HCT116 (cell line): ENCODE measurements at places on chromosomes 3 and 15. TPM values are rescaled to one million over a fixed set of nuclear protein-coding genes. Genes with fewer than 3 reads are reported as not detected.

- no peak for DNase-seq
Observed at GRCh38 chr15:34646918-34647317, 63.5 kb upstream of the GOLGA8B start.

DNA sequence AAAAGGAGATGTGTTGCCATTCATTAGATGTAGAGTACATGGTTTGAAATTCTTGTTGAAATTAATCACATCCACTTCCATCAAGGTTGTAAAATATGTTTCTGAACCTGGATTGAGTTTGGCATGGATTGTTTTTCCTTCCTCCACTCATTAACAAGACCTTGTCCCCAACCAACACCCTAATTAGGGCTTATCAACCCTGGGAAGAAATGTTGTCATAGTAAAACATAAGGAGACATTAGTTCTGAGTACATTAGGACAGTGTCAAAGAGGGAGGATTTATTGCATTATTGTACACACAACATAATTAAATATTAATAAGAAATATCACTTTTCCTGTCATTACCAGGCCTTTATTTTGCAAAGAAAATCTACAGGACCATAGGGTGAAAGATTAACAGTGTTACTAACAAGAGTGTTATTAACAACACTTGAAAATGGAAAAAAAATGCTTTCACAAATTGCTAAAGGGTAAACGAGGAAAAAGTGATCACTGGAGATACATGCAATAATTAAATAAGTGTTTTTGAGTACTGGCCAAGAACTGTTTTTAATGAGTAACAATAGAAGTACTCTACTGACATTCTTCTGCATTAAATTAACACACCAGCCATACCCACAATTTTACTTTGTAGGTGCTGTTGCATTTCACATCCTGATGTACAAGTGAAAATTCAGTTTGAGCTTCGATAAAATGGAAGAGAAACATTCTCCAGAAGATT, 30.4 kb upstream of the WDR72 start:
- DNase-seq = no peak

GRCh38 chr3:170368921-170369320, 11.4 kb downstream of the SKIL start:
- DNase-seq = no peak

DNA sequence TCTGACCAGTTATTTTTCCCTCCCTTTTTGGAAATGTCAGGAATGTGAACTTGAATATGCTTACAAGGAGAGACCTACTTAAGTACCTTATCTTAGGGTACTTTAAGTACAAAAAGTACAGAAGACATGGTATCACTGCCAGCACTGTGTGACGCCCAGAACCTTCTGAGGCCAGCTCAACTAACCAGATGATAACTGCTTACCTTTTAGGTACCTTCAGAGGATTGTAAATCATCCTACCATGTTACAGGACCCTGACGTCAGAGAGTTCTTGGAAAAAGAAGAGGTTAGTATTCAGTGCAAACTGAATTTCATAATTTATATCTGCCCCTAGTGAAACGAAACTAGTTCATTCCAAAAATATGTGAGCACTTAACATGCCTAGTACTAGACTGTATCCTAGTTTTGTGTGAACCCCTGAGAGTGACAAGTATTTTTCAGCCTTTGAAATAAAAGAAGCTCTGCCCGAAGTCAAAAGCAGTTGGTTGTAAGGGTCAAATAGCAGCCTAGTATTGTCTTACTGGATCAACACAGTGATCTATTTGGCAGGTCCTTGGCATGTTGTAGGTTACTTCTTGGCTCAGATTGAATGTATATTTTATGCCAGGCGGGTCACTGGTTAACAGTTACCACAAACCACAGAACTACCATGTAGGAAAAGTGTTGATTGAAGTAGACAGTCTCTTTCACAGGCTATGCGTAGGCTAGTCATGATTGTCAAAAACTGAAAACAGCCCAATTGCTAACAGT, 23.8 kb upstream of the SNX22 start:
- DNase-seq = no peak

DNA sequence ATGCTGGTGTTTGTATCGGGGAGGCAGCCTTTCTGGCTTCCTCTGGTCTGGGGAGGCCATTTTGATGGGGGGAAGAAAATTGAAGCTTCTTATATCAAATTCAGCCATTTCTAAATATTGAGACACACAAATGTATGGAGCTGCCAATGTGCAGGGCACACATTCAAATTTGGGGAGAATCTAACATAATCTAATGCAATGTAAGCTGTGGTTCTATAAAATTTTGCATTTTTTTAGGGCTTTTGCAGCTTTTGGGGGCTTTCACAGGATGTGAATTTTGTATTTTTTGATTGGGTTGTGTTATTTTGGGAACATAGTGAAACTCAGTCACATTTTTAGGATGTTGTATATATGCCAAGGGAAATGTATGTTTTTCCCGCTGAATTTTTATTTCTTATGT, 43.4 kb downstream of the CDIN1 start:
- DNase-seq = no peak

GRCh38 chr15:75049392-75049791, 26.0 kb downstream of the PPCDC start:
- no peak for DNase-seq

GRCh38 chr3:150775001-150775599, 12.1 kb upstream of the SIAH2 start:
- DNase-seq = no peak

- no peak for DNase-seq
Observed at GRCh38 chr15:73323956-73324355, 44.8 kb downstream of the HCN4 start.

DNA sequence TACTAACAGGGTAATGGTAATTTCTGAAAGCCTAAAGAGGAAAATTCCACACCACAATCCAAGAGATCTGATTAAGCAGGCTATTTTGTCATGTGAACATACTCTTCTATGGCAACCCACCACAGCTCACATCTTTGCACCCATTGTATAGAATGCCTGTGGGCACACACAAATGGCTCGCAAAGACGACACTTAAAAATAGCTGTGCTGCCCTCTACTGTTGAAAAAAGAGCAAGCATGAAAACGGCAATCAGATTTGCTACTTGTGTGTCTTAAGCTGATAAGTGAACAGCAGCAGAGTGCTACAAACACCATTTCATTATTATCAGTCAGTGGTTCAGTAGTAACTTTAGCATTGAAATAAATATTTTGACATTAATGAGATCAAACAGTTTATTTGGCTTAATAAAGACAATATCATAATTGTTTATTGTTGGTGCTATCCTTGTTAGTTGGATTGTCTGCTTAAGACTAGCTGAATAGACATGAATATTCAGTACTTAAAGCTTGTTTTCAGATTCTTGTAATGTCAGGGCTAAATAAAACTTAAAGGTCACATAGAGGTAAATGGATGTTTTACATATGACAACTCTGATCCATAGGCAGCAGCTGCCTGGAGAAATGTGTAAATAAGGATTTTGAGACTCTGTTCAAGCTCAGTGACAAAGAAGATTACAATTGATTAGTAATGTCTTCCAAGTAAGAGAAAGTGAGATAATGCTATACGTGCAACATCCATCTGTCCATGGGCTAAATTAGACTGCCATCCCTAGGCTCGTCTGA, 199.1 kb downstream of the LRRN1 start:
- DNase-seq = peak; percentile 2

- peak; percentile 37 for DNase-seq
Observed at GRCh38 chr3:42129014-42129953, 38.1 kb downstream of the TRAK1 start.

- DNase-seq = no peak
Observed at GRCh38 chr15:44670087-44670950, 6.9 kb upstream of the SPG11 start.

DNA sequence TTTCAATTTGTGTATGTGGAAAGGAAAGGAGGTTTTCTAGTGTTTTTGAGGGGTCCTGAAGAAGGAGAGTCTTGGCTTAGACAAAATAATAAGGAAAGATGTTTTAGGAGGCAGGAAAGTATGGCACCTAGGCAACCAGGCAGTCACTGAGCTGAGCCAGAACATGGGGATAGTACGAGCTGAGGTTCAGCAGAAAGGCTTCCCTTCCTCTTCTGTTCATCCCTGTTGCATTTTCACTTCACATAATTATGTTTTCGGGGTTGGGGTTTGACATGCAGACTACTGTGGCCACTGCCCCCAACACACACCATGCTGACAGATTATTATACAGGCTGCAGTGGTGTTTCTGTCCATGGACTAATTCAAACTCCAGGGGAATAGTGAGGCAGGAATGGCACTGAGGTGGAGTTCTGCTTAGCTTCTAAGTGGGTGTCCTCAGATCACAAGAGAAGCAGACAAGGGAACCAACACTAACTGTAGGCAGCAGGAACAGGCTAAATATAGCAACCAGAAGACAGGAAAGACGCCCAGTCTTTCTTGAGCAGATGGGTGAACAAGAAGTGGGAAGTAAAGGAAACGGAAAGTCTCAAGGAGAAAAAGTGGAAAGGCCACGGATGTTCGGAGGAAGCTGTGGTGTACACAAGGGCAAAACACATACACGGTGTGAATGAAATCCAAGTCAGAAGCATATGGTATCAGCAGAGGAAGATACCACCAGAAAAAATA, 305.8 kb downstream of the PLCL2 start:
- DNase-seq = no peak

- no peak for DNase-seq
Observed at GRCh38 chr15:93271871-93272270, 182.9 kb upstream of the RGMA start.

- DNase-seq = no peak
Observed at GRCh38 chr15:91021516-91022074, 799 bp downstream of the VPS33B start.

GRCh38 chr15:101049856-101050622, 130.9 kb downstream of the LRRK1 start:
- no peak for DNase-seq

DNA sequence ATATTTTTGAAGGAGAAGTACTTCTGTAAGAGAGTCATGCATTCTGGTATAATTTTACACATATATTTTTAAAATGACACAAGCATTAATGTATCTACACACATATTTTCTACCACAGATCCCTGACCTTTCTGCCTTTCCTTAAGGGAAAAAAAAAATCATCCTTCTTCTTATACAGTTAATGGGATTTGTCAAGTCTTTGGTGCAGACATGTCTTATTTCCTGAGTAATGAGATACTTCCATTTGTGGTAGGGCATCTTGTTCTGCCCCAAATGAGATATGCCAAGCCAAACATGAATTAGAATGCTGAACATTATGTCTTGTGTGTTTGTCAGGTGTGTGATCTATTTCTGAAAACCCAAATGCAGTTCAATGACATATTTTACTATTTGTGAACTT, 329.9 kb downstream of the RBMS3 start:
- DNase-seq = no peak

- DNase-seq = no peak
Observed at GRCh38 chr3:126917232-126917804, 65.6 kb upstream of the PLXNA1 start.

- no peak for DNase-seq
Observed at GRCh38 chr3:129529436-129530210, 1.2 kb downstream of the RHO start.

DNA sequence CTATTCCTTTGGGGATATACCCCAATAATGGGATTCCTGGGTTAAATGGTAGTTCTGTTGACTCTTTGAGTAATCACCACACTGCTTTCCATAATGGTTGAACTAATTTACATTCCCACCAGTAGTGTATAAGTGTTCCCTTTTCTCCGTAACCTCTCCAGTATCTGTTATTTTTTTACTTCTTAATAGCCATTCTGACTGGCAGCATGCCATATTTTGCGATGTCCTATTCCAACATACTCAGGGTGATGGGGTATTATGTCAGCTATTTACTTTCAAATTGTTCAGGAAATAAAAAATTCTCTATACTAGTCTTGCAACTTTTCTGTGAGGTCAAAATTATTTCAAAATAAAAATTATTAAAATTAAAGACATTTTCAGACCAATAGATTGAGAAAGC, 9.1 kb upstream of the PARP14 start:
- DNase-seq = no peak

DNA sequence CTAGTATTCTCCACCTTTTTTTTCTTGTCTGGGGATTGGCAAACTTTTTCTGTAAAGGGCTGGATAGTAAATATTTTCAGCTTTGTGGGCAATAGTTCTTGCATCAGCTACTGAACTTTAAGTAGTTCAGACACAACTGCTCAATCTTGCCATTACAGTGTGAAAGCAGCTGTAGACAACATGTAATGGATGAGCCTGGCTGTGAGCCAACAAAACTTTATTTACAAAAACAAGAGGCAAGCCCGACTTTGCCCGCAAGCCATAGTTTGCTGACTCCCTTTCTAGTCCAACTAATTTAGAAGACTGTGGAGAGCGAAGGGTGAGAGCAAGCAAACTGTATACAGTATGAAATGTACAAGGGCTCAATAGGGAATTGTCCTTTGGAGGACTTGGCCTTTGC, 6.2 kb downstream of the FRMD4B start:
- DNase-seq = no peak

DNA sequence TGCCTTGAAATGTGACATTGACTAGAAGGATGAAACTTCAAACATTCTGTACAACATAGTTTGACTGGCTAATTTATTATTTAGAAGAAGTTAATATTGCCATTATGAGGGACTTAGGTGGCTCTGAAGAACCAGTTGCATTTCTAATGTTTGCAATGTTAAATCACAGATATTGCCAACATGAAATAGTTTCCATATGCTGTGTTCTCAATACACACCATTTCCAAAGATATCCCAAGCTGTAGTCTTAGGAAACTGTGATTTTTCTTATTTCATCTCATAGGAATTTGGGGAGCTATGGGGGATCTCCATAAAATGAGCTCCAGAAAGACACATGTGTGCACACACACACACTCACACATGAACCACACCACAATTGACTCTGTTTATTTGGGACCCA, 36.3 kb downstream of the ALG1L2 start:
- DNase-seq = no peak

GRCh38 chr3:50675179-50676030, 678 bp downstream of the DOCK3 start:
- DNase-seq = no peak

- DNase-seq = no peak
Observed at GRCh38 chr15:68316061-68316804, 38.7 kb downstream of the FEM1B start.

- DNase-seq = no peak
Observed at GRCh38 chr15:85094685-85095084, 113.0 kb downstream of the PDE8A start.

GRCh38 chr3:28232659-28233058, 8.8 kb upstream of the CMC1 start:
- DNase-seq = no peak

GRCh38 chr3:188539631-188540194, 385.8 kb downstream of the LPP start:
- no peak for DNase-seq

The KIF7 gene
- total RNA-seq = 0.12 TPM

The ZBED2 gene
- 16.1 TPM for total RNA-seq

The CLRN1 gene
- total RNA-seq = not detected

The MYZAP gene
- 5.8 TPM for total RNA-seq

The BCL2A1 gene
- total RNA-seq = 0.44 TPM

The FBXW12 gene
- not detected for total RNA-seq

The FAM98B gene
- total RNA-seq = 44.3 TPM

The FGF7 gene
- total RNA-seq = 0.49 TPM

The POTEB3 gene
- total RNA-seq = not detected

The FAM227B gene
- 6.9 TPM for total RNA-seq

The DISP2 gene
- 3.3 TPM for total RNA-seq

The GP9 gene
- not detected for total RNA-seq

The SOX2 gene
- 0.15 TPM for total RNA-seq

The THSD4 gene
- 30.5 TPM for total RNA-seq

The NANOGP8 gene
- not detected for total RNA-seq

The CFAP91 gene
- total RNA-seq = 0.96 TPM

The ZNF774 gene
- 4.0 TPM for total RNA-seq

The LRRC2 gene
- not detected for total RNA-seq

The LIPH gene
- 13.7 TPM for total RNA-seq

The CDCP1 gene
- total RNA-seq = 196 TPM

The GOLGA6B gene
- total RNA-seq = 0.10 TPM
